ENCODE measurements at places on chromosomes 16 and 17.

GRCh38 chr17:37718324-37719048 lies 26.4 kb downstream of the HNF1B start:
- DNase-seq: no peak

GRCh38 chr17:79616801-79617200 lies 6.0 kb upstream of the RBFOX3 start:
- no peak for DNase-seq

- peak; percentile 24 for DNase-seq
Measured at GRCh38 chr16:87324411-87325275, 7.5 kb upstream of the C16orf95 start.

DNA sequence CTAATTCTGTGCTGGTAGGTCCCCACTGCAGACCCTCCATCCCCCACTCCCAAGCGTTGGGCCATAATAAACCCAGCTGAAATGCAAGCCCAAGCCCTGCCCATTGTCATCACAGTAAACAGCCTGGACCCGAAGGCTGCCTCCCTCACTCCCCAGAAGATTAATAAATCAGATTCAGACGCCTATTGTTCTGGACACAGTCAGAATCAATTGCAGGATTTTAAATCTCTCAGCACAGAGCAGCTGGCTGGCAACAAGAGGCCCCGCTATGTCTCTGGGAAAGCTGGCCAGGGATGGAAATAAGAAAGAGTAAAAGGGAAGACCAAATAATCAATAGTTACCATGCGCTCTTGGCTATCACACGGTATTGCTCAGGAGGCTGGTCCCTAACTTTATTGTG lies 93.9 kb downstream of the C17orf67 start:
- no peak for DNase-seq

DNA sequence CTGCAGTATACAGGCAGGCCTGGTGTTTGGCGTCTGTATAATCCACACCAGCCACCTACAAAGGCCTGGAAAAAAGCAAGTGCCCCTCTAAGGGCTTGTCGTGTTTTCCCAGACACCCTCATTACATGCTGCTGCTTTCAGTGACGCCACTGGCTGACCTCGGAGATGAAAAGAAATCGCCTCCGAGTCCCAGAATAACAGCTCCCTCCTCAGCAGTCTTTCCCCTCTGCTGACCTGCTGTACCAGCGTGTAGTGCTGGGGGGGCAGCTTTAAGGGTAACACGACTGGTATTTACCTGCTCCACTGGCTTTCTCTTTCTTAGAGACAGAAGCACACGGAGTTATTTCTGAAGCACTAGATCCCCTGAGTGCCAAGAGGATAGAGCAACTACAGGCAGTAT lies 296.8 kb downstream of the GRIN2A start:
- DNase-seq: no peak

DNA sequence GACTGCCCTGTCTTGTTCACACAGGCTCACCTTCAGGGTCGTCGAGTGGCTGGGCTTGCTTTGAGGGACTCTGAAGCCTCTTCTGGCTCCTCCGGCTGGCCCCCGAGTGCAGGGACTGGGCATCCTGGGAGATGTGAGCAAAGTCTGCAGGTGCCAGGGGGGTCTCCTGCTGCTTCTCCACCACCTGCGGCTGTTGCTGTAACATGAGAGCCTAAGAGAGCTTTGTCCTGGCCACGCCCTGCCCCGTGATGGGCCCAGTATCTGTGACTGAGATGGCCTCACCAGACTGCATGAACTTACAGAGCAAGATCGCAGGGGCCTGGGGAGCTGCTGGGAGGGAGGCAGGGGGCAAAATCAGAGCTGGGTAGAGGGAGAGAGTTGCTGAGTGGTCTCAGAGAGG lies 12.5 kb downstream of the ERN2 start:
- DNase-seq: no peak

DNA sequence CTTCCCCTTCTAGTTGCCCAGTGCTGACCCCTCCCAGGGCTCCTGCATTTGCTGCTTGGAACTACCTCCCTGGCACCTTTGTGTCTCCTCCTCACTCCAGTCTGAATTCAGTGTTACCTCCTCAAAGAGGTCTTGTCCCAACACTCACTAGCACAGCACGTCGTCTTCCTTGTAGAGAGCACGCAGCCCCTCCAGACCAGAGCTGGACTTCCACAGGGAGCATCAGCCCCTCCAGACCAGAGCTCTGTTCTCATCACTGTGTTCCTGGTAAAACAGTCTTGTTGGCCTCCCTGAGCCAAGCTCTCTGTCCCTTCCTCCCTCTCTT lies 27.8 kb upstream of the MGAT5B start:
- DNase-seq: no peak

DNA sequence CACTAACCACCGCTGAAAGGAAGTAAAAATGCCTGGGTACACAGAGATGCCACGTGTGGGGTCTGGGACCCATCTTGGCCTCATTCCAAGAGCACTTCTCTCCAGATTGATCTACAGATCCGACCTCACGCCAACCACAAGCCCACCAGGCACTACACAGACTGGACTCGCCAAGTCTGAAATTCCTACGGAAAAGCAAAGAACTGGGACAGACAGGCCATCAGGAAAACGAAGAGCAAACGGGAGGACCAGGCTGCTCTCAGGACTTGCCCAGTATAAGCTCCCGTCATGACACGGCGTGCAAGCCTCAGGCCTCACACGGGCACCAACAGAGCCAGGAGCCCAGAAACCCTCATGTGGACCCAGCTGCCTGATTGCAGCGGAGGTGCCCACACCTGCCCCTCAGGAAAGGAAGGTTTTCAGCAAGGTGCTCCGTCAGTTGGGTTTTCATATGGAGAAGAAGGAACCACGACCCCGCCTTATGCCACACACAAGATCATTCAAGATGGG lies 20.1 kb upstream of the C16orf95 start:
- DNase-seq: no peak

- no peak for DNase-seq
Measured at GRCh38 chr17:6670571-6670970, 19.0 kb downstream of the C17orf100 start.

DNA sequence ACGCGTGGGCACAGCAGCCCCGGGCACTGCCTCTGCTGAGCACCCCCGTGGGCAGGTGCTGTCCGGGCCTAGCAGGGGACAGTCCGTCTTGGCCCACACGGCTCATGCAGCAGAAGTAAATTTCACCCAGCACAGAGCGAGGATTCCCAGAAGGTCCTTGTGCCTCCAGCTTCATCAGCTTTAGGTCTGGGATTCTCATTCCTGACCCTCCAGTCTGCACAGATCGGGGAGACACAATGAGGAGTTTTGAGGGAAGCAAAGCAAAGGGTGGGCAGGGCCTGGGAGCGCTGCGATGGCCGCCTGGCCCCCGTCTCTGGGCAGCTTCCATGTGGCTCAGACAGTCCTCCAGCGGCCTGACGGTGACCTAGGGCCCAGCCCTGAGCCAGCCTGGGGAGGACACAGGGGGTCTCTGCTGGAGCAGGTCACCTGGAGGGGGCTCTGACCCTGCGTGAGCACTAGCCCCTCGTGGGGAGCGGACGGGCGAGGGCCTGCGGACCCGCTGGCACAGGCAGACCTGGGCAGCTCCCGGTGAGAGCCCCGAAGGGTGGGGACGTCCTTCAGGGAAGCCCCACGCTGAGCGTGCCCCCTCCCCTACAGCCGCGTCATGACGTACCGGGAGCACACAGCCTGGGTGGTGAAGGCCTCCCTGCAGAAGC lies 30.7 kb upstream of the CHMP6 start:
- DNase-seq: no peak

- DNase-seq: no peak
Measured at GRCh38 chr17:67818110-67819002, 6.9 kb upstream of the BPTF start.

GRCh38 chr17:6521586-6521985 lies 34.8 kb downstream of the PITPNM3 start:
- no peak for DNase-seq

- peak; percentile 36 for DNase-seq
Measured at GRCh38 chr17:39114723-39115122, 36.7 kb downstream of the PLXDC1 start.
